ENCODE measurements at places on chromosomes 5 and 9. TPM values are rescaled to one million over a fixed set of nuclear protein-coding genes. Genes with fewer than 3 reads are reported as not detected.

DNA sequence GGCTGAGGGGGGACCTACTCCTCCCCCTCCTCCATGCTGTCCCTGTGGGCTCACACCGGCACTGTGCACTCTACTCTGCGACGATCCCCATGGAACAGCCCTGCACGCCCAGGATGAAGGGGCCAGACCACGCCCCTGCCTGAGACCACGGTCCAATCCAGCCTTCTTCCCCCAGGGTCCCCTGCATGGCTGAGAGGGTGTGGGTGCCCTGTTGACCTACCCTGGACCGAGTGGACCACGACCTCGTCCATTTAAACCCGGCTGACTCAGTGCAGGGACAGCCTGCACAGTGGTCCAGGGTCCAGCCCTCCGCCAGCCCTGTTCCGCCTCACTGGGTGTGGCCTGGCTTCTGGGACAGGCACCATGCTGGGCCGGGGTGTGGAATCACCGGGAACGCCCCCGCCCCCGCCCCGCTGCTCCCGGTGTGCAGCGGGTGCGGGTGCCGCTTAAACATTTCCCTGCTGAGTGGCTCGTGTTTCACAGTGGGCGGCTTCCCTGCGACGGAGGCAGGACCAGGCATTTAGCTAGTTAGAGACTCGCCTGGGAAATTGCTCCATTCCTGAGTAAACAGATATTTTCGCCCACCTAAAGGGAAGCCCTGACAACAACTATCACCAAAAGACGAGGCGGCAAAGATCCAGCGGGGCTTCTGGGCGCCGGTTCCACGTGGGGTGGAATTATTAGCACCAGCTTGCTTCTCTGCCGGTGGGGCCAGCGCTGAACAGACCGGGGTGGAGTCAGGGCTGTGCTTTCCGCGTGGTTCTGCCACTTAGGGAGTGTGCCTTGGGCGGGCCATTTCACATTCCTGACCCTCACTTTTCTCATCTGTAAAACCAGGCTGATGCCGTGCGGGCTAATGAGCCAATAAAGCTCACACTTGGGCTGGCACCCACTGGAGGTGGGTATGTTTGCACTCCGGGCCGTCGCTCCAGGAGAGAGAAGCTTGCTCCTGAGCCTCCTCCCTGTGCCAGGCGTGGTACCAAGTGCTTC lies 22.6 kb downstream of the DBH start:
- H3K27me3 ChIP-seq, result peaks cover 18% of the 10 kb centered on the region
- no peak overlapping the region for H3K27ac ChIP-seq
- no peaks in the 10 kb centered on the region for H3K36me3 ChIP-seq
- no peak for DNase-seq
- no peaks in the 10 kb centered on the region for H3K4me1 ChIP-seq
- no peak overlapping the region for H3K4me3 ChIP-seq

DNA sequence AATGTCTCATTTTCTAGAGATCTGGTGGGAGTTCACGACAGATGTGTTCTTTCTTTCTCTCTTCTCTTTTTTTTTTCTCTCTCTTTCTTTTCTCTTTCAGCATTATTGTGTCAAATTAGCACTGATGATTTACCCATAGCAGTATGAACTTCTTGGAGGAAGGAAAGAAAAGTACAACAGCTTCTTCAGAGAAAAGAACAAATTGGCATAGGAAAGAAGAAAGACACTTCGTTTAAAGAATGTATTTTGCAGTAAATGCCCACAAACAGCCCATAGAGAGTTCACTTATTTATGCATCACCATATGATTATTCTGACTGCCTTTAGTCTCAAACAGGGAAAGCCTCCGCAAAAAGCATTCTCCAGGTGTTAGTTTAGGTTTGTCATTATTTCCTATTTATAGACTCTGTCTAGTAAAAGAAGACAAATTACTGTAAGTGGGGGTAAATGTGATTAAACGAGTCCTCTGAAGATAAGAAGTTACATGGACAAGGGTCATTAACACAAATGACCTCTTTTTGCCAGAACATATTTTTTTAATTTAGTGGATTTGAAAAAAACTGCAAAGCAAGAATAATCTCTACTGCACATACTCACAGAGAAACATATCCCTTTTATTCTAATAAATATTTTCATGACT lies 68.0 kb downstream of the POU5F2 start:
- H3K36me3 ChIP-seq, result no peaks in the 10 kb centered on the region
- no peak for DNase-seq
- H3K4me1 ChIP-seq, result peaks cover 4% of the 10 kb centered on the region
- H3K27me3 ChIP-seq, result no peaks in the 10 kb centered on the region
- no peak overlapping the region for H3K27ac ChIP-seq
- H3K4me3 ChIP-seq, result no peak overlapping the region

GRCh38 chr9:135413461-135413860 lies 66.1 kb upstream of the PPP1R26 start:
- no peak overlapping the region for H3K4me3 ChIP-seq
- H3K4me1 ChIP-seq, result no peaks in the 10 kb centered on the region
- no peaks in the 10 kb centered on the region for H3K27me3 ChIP-seq
- no peak overlapping the region for H3K27ac ChIP-seq
- H3K36me3 ChIP-seq, result no peaks in the 10 kb centered on the region
- DNase-seq, result no peak

DNA sequence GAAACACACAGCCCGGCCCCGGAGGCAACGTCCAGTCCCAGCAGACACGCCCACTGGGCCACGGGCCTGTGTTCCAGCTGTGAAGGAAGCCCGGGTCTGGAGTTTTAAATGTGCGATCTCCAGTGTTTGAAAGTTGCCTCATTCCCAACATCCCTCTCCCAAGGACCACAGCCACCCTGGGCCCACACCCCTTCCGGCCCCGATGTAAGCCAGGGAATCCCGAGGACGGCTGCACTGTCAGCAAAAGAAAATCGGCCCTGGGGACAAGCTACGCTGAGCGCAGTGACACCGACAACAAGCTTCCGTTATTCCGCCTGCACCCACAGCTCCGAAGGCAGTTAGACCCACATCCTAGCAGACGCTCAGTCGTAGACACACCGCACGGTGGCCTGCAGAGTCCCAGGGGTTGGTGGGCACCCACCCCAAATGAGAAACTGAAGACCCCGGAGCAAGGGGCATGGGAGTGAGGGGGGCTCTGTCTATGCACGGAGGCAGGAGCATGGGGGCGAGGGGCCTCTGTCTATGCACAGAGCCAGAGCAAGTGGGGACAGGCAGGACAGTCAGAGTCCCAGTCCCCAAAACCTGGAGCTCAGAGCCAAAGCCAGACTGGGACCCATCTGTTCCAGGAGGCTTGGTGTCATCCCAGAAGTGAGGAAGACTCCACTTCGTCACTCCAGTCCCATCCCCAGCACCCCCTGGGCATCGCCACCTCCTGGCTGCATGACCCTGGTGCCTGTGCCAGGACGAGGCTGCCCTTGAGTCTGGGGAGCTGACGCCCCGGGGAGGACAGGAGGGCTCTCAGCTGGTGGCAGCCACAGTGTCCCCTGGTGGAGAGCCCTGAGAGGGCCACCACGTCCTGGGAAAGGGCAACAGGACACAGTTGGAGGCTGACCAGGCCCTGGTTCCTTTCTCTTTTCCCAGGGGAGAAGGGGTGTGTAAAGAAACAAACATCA lies 23.4 kb downstream of the GLT6D1 start:
- H3K36me3 ChIP-seq, result no peaks in the 10 kb centered on the region
- H3K27me3 ChIP-seq, result no peaks in the 10 kb centered on the region
- H3K4me1 ChIP-seq, result no peaks in the 10 kb centered on the region
- DNase-seq, result no peak
- no peak overlapping the region for H3K4me3 ChIP-seq

- H3K4me1 ChIP-seq, result no peaks in the 10 kb centered on the region
- no peak overlapping the region for H3K27ac ChIP-seq
- no peak for DNase-seq
- H3K36me3 ChIP-seq, result peaks cover 4% of the 10 kb centered on the region
- H3K4me3 ChIP-seq, result no peak overlapping the region
Measured at GRCh38 chr5:31459594-31459993, 72.3 kb downstream of the DROSHA start.

DNA sequence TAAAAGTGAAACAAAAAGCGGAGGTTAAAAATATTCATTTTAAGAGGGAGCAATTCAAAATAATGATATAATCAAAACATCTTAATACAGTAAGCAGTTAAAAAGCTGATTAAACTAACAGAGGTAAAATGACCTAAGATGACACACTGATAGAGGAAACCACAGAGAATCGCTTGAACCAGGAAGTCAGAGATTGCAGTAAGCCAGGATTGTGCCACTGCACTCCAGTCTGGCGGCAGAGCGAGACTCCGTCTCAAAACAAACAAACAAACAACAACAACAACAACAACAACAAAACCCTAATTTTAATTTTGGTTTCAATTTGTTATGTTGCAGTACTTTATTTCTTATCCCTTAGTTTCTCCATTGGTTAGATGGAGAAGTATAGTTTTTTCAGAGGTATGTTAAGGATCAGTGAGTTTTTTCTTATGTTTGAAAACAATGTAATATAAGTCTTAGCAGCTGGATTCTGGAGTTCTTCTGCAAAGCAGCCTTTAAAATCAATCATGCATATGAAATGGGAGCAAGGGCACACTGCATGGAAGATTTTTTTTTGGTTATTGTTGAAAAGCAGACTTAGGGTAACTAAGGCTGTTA lies 58.5 kb downstream of the MLANA start:
- H3K4me3 ChIP-seq, result no peak overlapping the region
- DNase-seq, result no peak
- H3K27me3 ChIP-seq, result no peaks in the 10 kb centered on the region
- no peaks in the 10 kb centered on the region for H3K36me3 ChIP-seq
- H3K27ac ChIP-seq, result no peak overlapping the region
- peaks cover 4% of the 10 kb centered on the region for H3K4me1 ChIP-seq

GRCh38 chr9:97570899-97571298 lies 62.3 kb downstream of the TSTD2 start:
- H3K27me3 ChIP-seq, result peaks cover 13% of the 10 kb centered on the region
- H3K36me3 ChIP-seq, result no peaks in the 10 kb centered on the region
- H3K4me3 ChIP-seq, result no peak overlapping the region
- no peaks in the 10 kb centered on the region for H3K4me1 ChIP-seq
- DNase-seq, result no peak

DNA sequence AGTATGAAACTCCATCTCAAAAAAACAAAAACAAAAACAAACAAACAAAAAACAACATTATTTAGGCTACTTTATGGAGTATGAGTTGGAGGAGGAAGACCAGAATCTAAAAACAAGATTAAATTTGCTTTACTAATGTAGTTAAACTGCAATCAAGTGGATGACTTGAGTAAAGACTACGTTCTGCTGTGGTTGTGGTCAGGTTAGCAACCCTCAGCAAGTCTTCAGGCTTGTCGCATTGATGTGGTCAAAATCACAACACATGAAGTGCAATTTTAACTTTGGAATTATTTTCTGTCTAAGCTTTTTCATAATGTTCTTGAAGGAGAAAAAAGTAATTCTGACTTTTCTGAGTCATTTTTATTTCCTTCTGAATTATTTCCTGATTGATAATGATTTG lies 43.1 kb downstream of the PDE6A start:
- H3K36me3 ChIP-seq, result no peaks in the 10 kb centered on the region
- no peak overlapping the region for H3K27ac ChIP-seq
- no peak for DNase-seq
- no peaks in the 10 kb centered on the region for H3K27me3 ChIP-seq
- peaks cover 10% of the 10 kb centered on the region for H3K4me1 ChIP-seq
- H3K4me3 ChIP-seq, result no peak overlapping the region

- no peak overlapping the region for H3K4me3 ChIP-seq
- peak; percentile 30 for DNase-seq
- peak overlapping the region; percentile 7 for H3K27ac ChIP-seq
- H3K27me3 ChIP-seq, result no peaks in the 10 kb centered on the region
- peaks cover 2% of the 10 kb centered on the region for H3K36me3 ChIP-seq
- H3K4me1 ChIP-seq, result peaks cover 14% of the 10 kb centered on the region
Measured at GRCh38 chr9:136901516-136902258, 15.4 kb downstream of the TRAF2 start.

GRCh38 chr9:81557452-81558090 lies 131.8 kb downstream of the TLE1 start:
- H3K27me3 ChIP-seq, result no peaks in the 10 kb centered on the region
- H3K36me3 ChIP-seq, result no peaks in the 10 kb centered on the region
- H3K4me1 ChIP-seq, result peaks cover 21% of the 10 kb centered on the region
- no peak overlapping the region for H3K4me3 ChIP-seq

GRCh38 chr5:55758231-55758630 lies 20.4 kb downstream of the DDX4 start:
- H3K4me3 ChIP-seq, result no peak overlapping the region
- DNase-seq, result no peak
- H3K36me3 ChIP-seq, result no peaks in the 10 kb centered on the region

- H3K4me1 ChIP-seq, result no peaks in the 10 kb centered on the region
- no peaks in the 10 kb centered on the region for H3K36me3 ChIP-seq
- H3K4me3 ChIP-seq, result no peak overlapping the region
- no peaks in the 10 kb centered on the region for H3K27me3 ChIP-seq
Measured at GRCh38 chr9:112864403-112864802, 26.3 kb downstream of the SLC46A2 start.

- H3K27ac ChIP-seq, result no peak overlapping the region
- no peak overlapping the region for H3K4me3 ChIP-seq
- H3K4me1 ChIP-seq, result no peaks in the 10 kb centered on the region
- peak; percentile 25 for DNase-seq
Measured at GRCh38 chr5:128684961-128685360, 146.9 kb upstream of the FBN2 start.

DNA sequence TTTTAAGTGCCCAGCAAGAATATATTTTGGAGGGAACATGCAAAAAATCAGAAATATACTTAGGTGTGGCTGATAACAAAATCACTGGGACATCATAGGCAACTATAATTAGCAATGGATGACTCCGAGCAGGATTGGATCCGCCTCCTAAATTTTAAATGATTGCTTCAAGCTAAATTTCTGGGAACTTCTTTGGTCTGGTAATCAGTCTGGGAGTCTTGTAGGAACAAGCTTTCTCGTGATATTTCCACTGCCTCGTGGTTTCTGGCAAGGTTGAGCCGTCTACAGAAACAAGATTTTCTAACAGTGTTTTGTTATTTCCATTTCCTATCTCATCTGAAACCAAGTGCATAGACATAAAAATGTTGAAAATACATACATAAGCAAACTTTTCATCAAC lies 232.6 kb downstream of the BNC2 start:
- no peaks in the 10 kb centered on the region for H3K36me3 ChIP-seq
- no peak for DNase-seq
- H3K27me3 ChIP-seq, result no peaks in the 10 kb centered on the region

DNA sequence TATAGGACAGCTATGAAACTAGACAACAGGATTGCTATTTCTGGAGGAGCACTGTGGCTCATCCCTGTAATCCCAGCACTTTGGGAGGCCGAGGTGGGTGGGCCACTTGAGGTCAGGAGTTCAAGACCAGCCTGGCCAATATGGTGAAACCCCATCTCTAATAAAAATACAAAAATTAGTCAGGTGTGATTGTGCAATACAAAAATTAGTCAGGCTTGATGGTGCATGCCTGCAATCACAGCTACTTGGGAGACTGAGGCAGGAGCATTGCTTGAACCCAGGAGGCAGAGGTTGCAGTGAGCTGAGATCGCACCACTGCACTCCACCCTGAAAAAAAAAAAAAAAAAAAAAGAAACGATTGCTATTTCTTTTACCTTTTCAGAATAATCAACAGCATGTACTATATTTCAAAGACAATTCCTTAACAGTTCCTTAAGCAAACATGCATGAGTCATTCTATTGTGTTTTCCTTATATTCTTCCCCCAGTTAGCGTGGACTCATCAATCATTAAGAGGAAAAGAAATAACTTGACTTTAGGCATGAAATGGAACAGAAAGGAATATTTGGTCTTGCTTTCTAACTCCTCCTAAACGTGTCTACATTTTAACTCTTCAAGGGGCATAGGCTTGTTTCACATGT lies 162.6 kb downstream of the TAF11L14 start:
- H3K4me3 ChIP-seq, result no peak overlapping the region
- peak; percentile 77 for DNase-seq
- H3K36me3 ChIP-seq, result no peaks in the 10 kb centered on the region
- H3K27me3 ChIP-seq, result no peaks in the 10 kb centered on the region

The PALM2AKAP2 gene
- total RNA-seq, result not detected

The ETF1 gene
- total RNA-seq, result 103 TPM

The OR1Q1 gene
- not detected for total RNA-seq

The CLIC3 gene
- total RNA-seq, result not detected

The CTXN3 gene
- not detected for total RNA-seq

The CCDC187 gene
- total RNA-seq, result not detected

The TSLP gene
- not detected for total RNA-seq

The PCDHGA4 gene
- 3.0 TPM for total RNA-seq

The NNT gene
- 75.6 TPM for total RNA-seq

Data from endothelial cell of umbilical vein (primary cell).